Esophagus squamous epithelium (tissue), 5 donors: ENCODE measurements at places on chromosomes 7 and 10.

DNA sequence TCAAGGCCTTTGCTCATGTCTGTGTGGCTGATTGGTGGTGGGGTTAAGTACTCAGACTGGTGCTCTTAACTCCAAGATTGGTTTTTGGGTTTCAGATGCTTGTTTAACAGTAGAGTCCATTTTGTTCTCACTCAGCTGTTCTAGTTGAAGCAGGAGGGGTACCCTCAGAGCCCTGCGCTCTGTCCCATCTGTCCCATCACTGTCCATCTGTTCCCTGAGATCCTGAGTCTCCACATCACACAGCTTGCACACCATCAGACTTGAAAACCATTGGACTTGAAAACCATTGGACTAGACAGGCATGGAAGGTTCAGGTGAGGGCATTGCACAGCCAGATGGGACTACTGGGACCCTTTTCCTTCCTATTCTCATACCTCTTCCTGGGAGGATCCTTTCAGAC is 39.3 kb downstream of the TMEM178B start:
- DNase-seq, result no peak

DNA sequence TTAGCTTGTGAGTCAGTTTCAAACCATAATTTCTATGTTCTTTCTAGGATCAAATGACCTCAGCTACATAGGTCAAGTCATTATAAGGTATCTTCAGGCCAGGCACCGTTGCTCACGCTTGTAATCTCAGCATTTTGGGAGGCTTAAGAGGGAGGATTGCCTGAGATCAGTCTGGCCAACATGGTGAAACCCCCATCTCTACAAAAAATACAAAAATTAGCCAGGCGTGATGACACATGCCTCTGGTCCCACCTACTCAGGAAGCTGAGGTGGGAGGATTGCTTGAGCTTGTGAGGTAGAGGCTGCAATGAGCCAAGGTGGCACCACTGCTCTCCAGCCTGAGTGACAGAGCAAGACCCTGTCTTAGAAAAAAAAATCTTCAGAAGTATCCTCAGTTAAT is 362.3 kb downstream of the GATA3 start:
- DNase-seq, result no peak

- no peak for DNase-seq
Measured at GRCh38 chr7:66778201-66778600, 37.7 kb downstream of the RABGEF1 start.

GRCh38 chr10:124588736-124589490 is 127.3 kb downstream of the LHPP start:
- DNase-seq, result no peak
